K562 (cell line): ENCODE measurements at places on chromosomes 7 and 10. TPM values are rescaled to one million over a fixed set of nuclear protein-coding genes. Genes with fewer than 3 reads are reported as not detected.

- DNase-seq: no peak
Measured at GRCh38 chr7:90788052-90788451, 191.9 kb downstream of the CDK14 start.

DNA sequence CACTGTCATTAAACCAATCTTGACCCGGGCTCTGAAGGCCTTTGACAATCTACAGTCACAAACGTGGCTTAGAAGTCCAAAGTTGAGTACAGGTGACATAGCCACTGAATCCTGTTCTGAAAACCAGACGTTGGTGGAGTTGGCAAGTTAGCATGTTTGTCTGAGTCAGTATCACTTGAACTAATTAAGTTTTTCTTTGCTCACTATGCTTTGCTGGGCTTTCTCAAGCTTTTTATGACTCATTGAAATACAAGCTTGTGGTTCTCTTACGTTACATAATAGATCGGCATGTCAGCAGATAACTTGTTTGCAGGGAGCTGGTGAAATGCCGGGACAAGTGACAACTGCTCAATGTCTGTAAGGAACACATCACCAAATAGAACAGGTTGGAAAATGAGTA lies 53.8 kb downstream of the ARL5B start:
- DNase-seq: no peak

GRCh38 chr7:134992626-134993179 lies 6.4 kb downstream of the AGBL3 start:
- no peak for DNase-seq

Gene FAM180A
- total RNA-seq: not detected in 2 replicates

Gene DGKB
- total RNA-seq: not detected in 2 replicates

Gene UNCX
- total RNA-seq: not detected in 2 replicates

Gene SEMA3D
- total RNA-seq: 0.04 and 0.11 TPM in 2 replicates
